ENCODE measurements at places on chromosomes 12 and 14. TPM values are rescaled to one million over a fixed set of nuclear protein-coding genes. Genes with fewer than 3 reads are reported as not detected.
A peak's percentile ranks its signal among the peaks of the same experiment; 100 is the strongest.

The COX6A1 gene
- total RNA-seq, result 475 TPM

DNA sequence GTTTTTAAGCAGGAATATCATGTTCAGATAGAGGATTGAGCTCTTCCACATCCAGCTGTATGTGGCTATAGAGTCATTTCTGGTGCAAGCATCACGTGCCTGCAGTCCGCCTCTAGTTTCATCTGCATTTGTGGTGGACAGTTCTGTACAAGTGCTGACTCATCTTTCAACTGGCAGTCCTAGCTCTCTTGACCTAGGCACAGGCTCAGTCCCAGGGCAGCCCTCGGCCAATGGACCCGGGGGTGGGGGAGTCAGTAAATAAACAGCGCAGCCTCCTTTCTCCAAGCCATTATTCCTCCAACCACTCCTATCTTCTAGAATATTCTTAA lies 41.8 kb upstream of the FRMD6 start:
- no peak overlapping the region for H3K4me3 ChIP-seq
- H3K27me3 ChIP-seq, result no peaks in the 10 kb centered on the region
- H3K27ac ChIP-seq, result no peak overlapping the region

DNA sequence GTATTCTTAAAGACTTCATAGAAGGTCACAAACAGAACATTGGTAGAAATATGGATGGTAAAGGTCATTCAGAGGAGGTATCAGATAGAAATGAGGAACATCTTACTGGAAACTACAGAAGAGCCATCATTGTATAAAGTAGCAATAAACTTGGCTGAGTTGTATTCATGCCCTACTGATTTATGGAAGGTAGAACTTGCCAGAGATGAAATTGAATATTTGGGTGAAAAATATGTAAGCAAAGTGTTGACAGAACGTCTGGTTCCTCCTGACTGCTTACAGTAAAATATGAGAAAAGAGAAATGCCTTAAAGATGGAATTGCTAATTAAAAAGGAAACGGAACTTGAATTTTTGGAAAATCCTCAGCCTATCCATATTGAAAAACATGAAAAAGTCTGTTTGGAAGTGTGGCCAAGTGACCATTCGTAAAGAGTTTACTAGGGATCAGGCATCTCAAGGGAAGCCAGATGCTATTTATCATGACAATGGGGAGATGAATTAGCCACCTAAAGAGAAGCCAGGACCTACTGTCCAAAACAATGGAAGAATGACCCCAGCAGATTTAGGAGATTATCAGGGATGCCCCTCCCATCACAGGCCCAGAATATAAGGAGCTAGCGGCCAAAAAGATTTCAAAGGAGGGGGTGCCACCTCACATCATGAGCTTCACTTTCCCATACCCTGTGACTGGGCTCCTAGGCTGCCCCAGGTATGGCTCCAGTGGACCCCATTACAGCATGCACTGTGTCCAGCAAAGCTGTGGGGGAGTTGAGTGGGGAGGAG lies 189.3 kb downstream of the ITPR2 start:
- DNase-seq, result no peak
- H3K27me3 ChIP-seq, result no peaks in the 10 kb centered on the region
- H3K4me1 ChIP-seq, result no peaks in the 10 kb centered on the region
- no peak overlapping the region for H3K27ac ChIP-seq
- H3K36me3 ChIP-seq, result no peaks in the 10 kb centered on the region

DNA sequence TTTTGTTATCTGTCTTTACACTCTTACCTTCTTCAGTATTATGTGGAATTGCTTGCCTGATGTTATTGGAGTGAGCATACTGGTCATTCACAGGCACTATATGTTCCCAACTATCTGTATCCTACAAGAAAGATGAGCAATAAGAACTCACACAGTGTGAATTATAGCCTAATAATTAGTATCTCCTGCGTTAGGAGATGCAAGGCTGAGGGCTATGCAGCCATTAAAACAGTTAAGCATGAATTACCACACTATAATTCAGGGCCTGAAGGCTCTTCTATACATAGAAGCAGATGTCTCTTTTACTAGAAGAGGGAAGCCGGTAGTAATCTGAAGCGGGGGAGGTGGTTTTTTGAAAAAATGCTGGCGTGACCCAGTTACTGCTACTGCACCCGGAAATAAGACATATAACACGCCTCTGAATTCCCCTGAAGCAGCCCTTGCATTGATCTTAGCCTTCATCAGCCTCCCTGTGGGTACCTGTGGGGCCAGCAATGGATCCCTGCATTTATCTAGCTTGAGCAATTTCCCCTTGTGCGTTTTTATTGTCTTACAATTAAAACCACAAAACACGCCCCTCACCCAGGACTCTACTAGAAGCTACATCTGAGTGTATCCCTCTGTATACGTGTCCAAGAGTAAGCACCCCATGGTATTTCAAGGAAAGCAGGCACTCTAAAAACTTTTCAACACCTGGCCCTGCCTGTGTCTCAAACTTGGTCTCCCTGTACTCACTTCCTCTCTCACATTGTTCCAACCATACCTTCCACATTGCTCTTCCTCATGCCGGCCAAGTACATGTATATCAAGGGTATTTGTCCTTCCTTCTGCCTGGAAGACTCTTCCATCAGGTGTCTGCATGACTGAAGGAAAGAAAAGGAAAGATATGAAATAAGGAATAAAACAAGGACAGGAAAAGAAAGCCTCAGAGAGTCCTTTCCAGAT lies 210.9 kb upstream of the ARID2 start:
- H3K27me3 ChIP-seq, result no peaks in the 10 kb centered on the region
- peak; percentile 58 for DNase-seq
- no peaks in the 10 kb centered on the region for H3K36me3 ChIP-seq
- peaks cover 17% of the 10 kb centered on the region for H3K4me1 ChIP-seq

The CD163 gene
- total RNA-seq, result 5.6 TPM

DNA sequence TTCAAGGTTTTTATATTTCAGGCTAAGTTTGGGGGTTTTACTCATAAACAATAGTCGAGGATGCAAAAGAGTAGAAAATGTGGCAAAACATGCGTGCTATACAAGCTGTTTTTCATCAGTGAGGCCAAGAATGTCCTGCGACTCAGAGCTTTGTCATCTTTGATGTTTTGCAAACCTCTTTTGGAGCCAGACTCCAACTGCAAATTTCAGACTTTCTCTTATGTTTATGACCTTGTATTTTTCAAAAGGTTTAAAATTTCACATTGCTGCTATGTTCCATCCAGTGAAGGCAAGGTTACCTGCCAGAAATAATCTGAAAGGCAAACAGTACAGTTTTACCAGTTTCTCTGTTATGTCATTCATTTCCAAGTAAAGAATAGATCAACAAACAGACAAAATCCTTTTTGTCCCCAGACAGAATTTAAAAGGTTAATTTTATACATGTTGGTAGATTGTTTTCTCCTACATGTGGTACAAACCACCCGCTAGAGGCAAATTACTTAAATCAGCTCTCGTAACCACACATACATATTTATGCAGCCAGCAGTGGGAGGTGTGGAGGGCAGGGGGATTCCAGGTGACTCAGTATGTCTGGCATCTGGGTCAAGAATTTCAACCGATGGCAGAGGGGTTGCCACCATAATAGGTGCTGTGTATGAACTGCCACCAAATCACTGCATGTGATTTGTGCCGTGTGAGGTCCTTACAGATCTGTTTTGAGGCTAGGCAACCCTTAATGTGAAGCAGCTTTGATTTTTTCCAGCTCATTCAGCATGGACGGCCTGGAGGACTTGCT lies 119.8 kb upstream of the CPM start:
- no peak overlapping the region for H3K4me3 ChIP-seq
- no peak for DNase-seq
- H3K27me3 ChIP-seq, result no peaks in the 10 kb centered on the region
- H3K36me3 ChIP-seq, result no peaks in the 10 kb centered on the region
- H3K27ac ChIP-seq, result no peak overlapping the region

GRCh38 chr12:111297703-111298426 lies 71.0 kb downstream of the PHETA1 start:
- H3K36me3 ChIP-seq, result no peaks in the 10 kb centered on the region
- H3K4me1 ChIP-seq, result no peaks in the 10 kb centered on the region
- H3K4me3 ChIP-seq, result no peak overlapping the region
- no peaks in the 10 kb centered on the region for H3K27me3 ChIP-seq
- DNase-seq, result no peak
- H3K27ac ChIP-seq, result no peak overlapping the region

The ATXN2 gene
- total RNA-seq, result 44.9 TPM

DNA sequence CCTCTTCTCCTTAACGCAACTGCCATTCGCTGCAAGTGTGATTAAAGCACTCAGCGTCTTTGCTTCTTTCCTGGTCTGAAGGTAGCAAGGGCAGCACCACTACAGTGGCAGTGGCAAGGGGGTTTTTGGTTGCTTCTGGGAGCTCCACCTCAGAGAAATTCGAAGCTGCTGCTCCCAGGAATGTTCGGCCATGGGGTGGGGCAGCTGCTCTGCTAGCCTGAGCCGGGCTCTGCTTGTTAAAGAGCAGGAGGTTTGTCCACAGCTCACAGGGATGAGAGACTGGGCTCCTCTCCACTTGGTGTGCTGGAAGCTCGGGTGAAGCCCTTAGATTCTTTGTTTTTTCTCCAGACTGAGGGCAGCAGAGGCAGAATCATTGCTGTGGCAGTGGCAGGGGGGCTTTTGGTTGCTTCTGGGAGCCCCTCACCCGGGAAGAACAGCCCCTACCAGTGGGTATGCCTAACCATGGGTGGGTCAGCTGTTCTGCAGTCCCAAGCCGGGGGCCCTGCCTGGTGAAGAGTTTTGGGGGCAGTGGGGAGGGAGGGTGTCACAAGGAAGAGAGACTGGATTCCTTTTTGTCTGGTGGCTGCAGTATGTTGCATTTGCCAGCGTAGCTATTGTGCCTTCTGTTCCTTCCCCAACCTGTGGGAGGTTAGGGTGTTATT lies 340.2 kb downstream of the AEBP2 start:
- no peaks in the 10 kb centered on the region for H3K36me3 ChIP-seq
- H3K4me3 ChIP-seq, result no peak overlapping the region
- no peak overlapping the region for H3K27ac ChIP-seq
- no peaks in the 10 kb centered on the region for H3K27me3 ChIP-seq

DNA sequence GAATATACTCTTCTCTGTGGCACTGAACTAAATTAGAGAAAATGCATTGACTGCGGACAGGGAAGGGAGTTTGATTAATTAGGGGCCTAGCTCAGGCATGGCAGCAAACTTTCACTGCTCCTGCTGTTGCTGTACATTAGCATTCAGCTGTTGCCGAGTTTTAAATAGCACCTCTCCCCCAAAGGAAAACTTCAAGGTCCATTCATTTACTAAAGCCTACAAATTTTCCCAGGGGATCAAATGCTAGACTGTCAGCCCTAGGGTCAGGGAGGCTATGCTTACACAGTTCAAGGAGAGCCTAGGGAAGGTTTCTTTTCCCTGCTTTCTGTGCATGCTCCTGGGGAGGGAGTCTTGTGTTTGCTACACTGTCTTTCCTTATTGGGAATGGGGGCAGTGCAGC lies 60.0 kb upstream of the GZMB start:
- peaks cover 54% of the 10 kb centered on the region for H3K4me1 ChIP-seq
- no peak for DNase-seq
- no peaks in the 10 kb centered on the region for H3K36me3 ChIP-seq
- H3K27ac ChIP-seq, result no peak overlapping the region
- H3K4me3 ChIP-seq, result peak overlapping the region; percentile 12

The SIX6 gene
- not detected for total RNA-seq

The TTC6 gene
- not detected for total RNA-seq
